ENCODE measurements at places on chromosomes 5 and 9. TPM values are rescaled to one million over a fixed set of nuclear protein-coding genes. Genes with fewer than 3 reads are reported as not detected.

The PCDHGA12 gene
- total RNA-seq, result 6.9 TPM

The CD274 gene
- total RNA-seq, result 12.8 TPM

The TMEM174 gene
- not detected for total RNA-seq

The CSNK1G3 gene
- total RNA-seq, result 25.4 TPM

The PTGER4 gene
- total RNA-seq, result 12.3 TPM

The KCNN2 gene
- 5.2 TPM for total RNA-seq

The PCDHGA4 gene
- 9.4 TPM for total RNA-seq

The ZNF366 gene
- 10.5 TPM for total RNA-seq

The ARHGEF39 gene
- total RNA-seq, result 0.32 TPM

The PCDHGB1 gene
- total RNA-seq, result 9.4 TPM

The PCDHA1 gene
- total RNA-seq, result not detected

The FAXDC2 gene
- 31.5 TPM for total RNA-seq

The INSYN2B gene
- total RNA-seq, result 0.13 TPM

The RNF183 gene
- total RNA-seq, result not detected

The TCF7 gene
- 1.5 TPM for total RNA-seq

The CDH12 gene
- not detected for total RNA-seq

The GNPDA1 gene
- 20.5 TPM for total RNA-seq

The SLC25A25 gene
- 4.8 TPM for total RNA-seq

The IPPK gene
- 9.0 TPM for total RNA-seq

The SLC36A2 gene
- total RNA-seq, result not detected

The CATSPER3 gene
- 0.37 TPM for total RNA-seq

The RFESD gene
- 2.4 TPM for total RNA-seq

The PCDHGA10 gene
- 7.8 TPM for total RNA-seq

The ARID3C gene
- total RNA-seq, result not detected

The SELENOP gene
- 192 TPM for total RNA-seq

The CCDC152 gene
- total RNA-seq, result 1.6 TPM

The STRBP gene
- total RNA-seq, result 11.8 TPM

The RC3H2 gene
- total RNA-seq, result 35.6 TPM

The FYB1 gene
- 1.7 TPM for total RNA-seq

The TSSK1B gene
- total RNA-seq, result not detected

The SLC6A18 gene
- total RNA-seq, result not detected

The ALDOB gene
- not detected for total RNA-seq

All from heart right ventricle (tissue), 16 donors.